ENCODE measurements at places on chromosomes 2 and 18. TPM values are rescaled to one million over a fixed set of nuclear protein-coding genes. Genes with fewer than 3 reads are reported as not detected.

The CDKL4 gene
- polyA plus RNA-seq: 0.45 TPM

The COL6A3 gene
- polyA plus RNA-seq: 270 TPM

The ARL5A gene
- polyA plus RNA-seq: 42.0 TPM

The HPCAL1 gene
- 31.1 TPM for polyA plus RNA-seq

The EDAR gene
- polyA plus RNA-seq: 2.9 TPM

The MYO1B gene
- polyA plus RNA-seq: 101 TPM

The B3GNT7 gene
- polyA plus RNA-seq: 3.7 TPM

The ADAM23 gene
- polyA plus RNA-seq: 6.6 TPM

The CNRIP1 gene
- polyA plus RNA-seq: 24.7 TPM

The HNMT gene
- 78.5 TPM for polyA plus RNA-seq

The SERPINE2 gene
- 122 TPM for polyA plus RNA-seq

The BOD1L2 gene
- polyA plus RNA-seq: not detected

The CCDC74B gene
- 15.1 TPM for polyA plus RNA-seq

The PPIG gene
- 92.0 TPM for polyA plus RNA-seq

The ZNF514 gene
- polyA plus RNA-seq: 21.8 TPM

The KIF5C gene
- 4.9 TPM for polyA plus RNA-seq

The VSNL1 gene
- polyA plus RNA-seq: 3.3 TPM

The ZSWIM2 gene
- not detected for polyA plus RNA-seq

The CAVIN2 gene
- polyA plus RNA-seq: 43.0 TPM

The RAB27B gene
- polyA plus RNA-seq: 6.8 TPM

The GPR55 gene
- polyA plus RNA-seq: 0.18 TPM

The OR6B2 gene
- not detected for polyA plus RNA-seq

The CHRNG gene
- 0.99 TPM for polyA plus RNA-seq

The PLB1 gene
- polyA plus RNA-seq: 1.2 TPM

The TBC1D8 gene
- 29.5 TPM for polyA plus RNA-seq

The CNGA3 gene
- not detected for polyA plus RNA-seq

The RAD51AP2 gene
- 0.14 TPM for polyA plus RNA-seq

The ONECUT2 gene
- 0.08 TPM for polyA plus RNA-seq

The MOGAT1 gene
- polyA plus RNA-seq: not detected

The SGPP2 gene
- 18.3 TPM for polyA plus RNA-seq

The PROM2 gene
- 32.6 TPM for polyA plus RNA-seq

The POU3F3 gene
- polyA plus RNA-seq: 109 TPM

The FHOD3 gene
- polyA plus RNA-seq: 36.8 TPM

The SPATA3 gene
- not detected for polyA plus RNA-seq

The UBE2F gene
- 48.0 TPM for polyA plus RNA-seq

The UGT1A8 gene
- polyA plus RNA-seq: not detected

The GPC1 gene
- 46.3 TPM for polyA plus RNA-seq

The MYO7B gene
- 20.2 TPM for polyA plus RNA-seq

The TACR1 gene
- 1.5 TPM for polyA plus RNA-seq

The FKBP1B gene
- 9.3 TPM for polyA plus RNA-seq

The NMUR1 gene
- polyA plus RNA-seq: 0.54 TPM

The NOSTRIN gene
- polyA plus RNA-seq: 26.3 TPM

The WDR54 gene
- 44.2 TPM for polyA plus RNA-seq

The CASP10 gene
- 7.3 TPM for polyA plus RNA-seq

The CSRNP3 gene
- polyA plus RNA-seq: 11.8 TPM
